ENCODE measurements at places on chromosomes 12 and 14.

GRCh38 chr14:102620413-102620812, 28.0 kb downstream of the RCOR1 start:
- DNase-seq = no peak

- DNase-seq = no peak
These were observed 1250.1 kb downstream of the TMEM121 start for GRCh38 chr14:106776395-106776983.

- no peak for DNase-seq
These were observed 32.8 kb downstream of the KCTD10 start for GRCh38 chr12:109444259-109444658.

DNA sequence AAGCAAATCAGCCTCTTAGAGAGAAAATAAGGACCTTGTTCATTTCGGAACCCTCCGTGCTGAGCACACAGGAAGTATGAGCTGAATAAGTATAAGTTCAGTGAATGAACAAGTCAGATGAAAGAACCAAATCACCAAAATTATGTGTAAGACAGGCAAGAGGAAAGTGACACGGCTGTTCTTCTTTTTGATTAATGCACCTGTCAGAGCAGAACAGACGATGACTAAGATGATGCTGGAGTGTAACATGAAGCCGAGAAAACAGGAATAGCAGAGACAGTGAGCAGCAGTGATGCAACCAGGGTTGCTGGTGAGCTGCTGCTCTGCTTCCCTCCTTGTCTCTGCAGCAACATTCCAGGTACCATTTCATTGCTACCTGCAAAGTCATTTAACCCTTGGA, 861.1 kb downstream of the GALC start:
- DNase-seq = peak; percentile 7

GRCh38 chr14:67276131-67276530, 34.9 kb downstream of the PALS1 start:
- DNase-seq = no peak

GRCh38 chr14:63949696-63950095, 96.9 kb downstream of the SYNE2 start:
- no peak for DNase-seq

DNA sequence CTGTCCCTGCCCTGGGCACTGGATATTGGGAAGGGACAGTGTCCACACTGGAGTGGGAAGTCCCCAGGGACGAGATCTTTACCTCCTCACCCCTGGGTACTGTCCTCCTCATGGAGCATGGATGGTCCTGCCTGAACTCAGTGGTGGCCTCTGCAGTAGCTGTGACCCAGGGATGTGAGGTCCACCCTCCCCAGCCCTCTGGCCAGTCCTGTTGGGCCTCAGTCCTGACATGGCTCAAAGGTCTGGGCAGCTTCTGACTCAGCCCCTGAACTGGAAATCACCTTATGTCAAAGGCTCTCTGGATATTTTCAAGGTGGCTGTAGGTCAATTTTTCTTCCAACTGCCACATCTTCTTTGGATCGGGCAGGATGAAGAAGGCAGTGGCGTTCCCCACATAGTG, 24.4 kb downstream of the SERPINA1 start:
- DNase-seq = no peak

DNA sequence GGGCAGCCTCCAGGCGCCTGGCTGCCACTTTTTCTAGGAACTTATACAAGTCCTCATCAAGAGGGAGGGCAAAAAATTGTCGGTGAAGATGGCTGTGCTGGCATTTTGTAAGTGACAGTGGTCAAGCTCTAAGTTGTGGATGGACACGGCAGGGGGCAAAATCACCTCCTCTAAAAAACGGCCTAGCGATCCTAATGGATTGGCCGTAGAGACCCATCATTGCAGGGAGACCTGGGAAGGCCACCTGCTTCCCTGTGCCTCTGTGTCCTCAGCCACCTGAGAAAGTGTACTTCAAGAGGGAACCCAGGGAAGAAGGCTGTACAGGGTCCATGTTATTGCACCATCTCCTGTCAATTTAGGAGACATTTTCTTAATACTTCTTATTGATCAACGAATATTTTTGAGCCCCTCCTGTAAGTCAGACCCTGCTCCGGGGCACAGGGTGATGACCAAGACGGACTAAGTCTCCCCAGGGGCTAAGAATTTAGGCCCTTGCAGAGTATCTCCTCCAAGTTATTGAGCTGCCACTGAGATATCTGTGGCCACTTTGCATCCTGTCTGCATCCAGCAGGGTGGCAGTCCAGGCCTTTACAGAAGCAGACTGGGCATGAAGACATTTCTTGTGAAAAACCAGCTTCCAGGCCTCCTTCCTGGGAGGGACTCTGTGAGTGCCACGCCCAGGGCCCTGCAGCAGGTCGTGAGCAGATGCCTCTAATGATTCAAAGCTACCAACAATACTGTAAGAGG, 40.5 kb downstream of the PSMA6 start:
- no peak for DNase-seq

DNA sequence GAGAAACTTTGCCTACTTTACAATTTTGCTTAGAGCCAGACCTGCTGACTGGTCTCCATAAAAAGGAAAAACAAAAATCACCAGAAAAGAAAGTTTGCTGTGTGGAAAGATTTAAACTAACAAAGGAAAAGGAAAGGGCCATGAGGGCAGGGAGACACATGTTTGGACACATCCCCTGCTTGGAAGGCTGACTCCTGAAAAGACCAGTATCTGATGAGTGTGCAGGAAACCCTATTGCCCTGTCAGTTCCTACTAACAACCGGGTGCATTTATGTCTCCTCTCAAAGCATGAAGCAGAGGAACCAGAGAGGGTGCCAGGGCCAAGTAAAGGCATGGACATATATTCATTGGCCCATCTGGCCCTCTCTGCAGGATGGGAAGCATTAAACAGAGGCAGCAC, 7.0 kb upstream of the STAB2 start:
- no peak for DNase-seq

DNA sequence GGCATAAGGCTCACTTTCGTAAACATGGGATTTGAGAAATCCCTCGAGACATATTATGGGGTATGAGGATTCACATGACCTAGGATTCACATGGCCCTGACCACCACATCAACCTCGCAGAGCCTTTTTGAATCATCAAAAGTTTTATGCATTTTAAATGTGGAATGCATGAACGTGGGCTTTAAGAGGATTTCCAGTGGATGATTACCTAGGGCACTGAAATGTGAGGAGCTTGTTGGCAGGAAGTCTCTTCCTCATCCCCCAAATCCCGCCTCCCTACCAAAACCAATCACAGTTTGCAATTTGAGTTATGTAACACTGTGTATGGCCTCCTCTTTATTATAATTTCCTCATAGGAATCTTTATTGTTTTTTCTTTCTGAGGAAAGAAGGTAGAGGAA, 659.6 kb upstream of the TBX3 start:
- DNase-seq = no peak

DNA sequence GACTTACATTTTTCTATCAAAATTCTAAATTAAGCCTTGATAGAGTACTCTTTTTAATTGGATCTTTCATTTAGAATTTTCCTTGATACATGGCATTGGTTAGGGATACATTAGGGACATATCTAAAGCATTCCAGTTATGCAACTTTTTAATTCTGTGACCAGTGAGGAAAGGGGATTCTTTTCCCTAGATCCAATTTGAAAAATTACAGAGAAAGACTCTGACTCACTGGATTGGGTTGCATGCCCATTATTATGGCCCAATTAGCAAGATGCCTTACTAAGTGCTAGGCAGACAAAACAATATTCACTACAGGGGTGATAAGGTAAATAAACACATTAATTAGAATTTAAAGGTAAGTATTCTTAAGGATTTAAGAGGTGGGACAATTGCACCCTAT, 5.2 kb upstream of the RAD52 start:
- DNase-seq = no peak

- DNase-seq = peak; percentile 89
These were observed 1.4 kb downstream of the IFFO1 start for GRCh38 chr12:6554168-6555017.

DNA sequence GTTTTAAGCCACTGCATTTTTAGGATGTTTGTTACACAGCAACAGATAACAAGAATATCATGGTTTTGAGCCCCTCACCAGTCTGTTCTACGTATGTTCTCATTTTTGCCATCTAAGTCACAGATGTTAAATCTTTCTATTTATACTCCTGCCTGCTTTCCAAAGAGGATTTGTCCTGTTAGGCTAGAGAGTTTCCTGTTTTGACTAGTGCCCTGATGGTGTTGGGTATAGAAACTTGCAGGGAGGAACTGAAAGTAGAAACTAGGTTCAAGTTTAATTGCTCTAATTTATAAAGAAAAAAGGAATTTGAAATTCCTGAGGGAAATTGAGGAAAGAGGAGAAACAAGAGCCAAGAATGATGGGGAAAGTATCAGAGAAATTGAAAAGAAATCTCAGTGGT, 74.4 kb upstream of the COCH start:
- DNase-seq = no peak

GRCh38 chr12:68229956-68230355, 4.3 kb upstream of the IL26 start:
- DNase-seq = no peak

- DNase-seq = no peak
These were observed 281.9 kb downstream of the CACNA1C start for GRCh38 chr12:2334689-2335088.

GRCh38 chr12:39327510-39327909, 115.4 kb downstream of the KIF21A start:
- no peak for DNase-seq

- DNase-seq = no peak
These were observed 69.0 kb downstream of the MVK start for GRCh38 chr12:109642506-109643132.

- DNase-seq = no peak
These were observed 96.5 kb upstream of the NCOR2 start for GRCh38 chr12:124663771-124664366.

DNA sequence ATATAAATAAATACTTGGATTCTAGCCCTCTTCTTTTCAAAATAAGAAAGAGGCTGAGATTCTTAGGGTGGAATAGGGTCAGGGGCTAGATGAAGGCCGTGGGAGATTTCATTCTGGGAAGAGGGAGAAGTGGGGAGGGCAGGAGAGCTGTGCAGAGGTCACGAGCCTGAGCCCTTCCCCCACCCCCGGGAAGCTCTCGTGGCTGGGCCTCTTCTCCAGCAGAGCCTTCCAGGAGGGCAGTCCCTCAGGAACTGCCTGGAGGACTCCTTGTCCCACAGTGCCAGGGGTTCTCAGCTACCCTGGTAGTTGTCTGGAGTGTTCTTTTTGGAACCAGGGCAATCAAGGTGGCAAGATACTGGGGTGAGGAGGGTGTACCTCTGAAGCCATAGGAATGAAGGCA, 94.0 kb downstream of the ESR2 start:
- DNase-seq = no peak

DNA sequence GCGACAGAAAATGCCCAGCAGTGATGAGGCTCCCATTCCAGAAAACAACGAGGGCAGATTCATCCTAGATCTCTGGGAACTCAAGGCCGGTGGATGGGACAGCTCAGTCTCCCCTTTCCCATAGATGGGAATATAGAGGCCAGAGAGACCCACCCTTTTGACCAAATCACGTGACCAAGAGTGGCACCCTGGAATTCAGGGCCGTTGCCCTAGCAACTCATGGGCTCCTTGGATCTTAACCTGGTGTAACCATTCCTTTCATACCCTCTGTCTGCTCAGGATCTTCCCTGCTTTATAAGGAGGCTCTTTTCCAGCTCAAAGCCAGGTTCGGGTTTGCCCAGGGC, 8.4 kb upstream of the LRTM2 start:
- DNase-seq = no peak

DNA sequence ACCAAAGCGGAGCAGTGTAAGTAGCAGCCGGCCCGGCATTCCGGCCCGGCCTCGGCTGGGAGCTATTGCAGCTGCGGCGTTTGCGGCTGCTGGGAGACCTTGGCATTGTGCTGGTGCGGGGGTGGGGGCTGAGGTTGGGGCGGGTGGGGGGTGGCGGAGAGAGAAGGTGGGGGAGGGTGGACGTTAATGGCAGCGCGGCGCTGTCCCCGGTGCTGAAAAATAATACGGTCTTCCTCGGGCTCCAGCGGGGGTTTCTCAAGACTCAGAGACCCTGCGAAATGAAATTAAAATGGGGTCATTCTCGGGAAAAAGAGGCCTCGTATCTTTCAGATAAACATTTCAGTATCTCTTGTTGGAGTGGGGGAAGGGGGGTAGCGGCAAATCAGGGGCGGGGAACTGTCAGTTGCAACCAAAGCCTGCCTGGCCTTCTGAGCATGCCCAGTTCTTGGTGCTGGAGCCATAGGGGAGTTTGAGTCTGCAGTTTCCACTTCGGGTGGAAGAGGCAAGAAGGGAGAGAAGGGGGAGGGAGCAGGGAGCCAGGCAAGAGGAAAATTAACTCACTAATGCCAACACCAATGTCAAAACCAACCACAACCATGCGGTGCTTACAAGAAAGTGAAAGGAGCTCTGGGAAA, 414 bp downstream of the UNC79 start:
- DNase-seq = no peak

GRCh38 chr14:29716150-29716549, 211.5 kb downstream of the PRKD1 start:
- DNase-seq = no peak

DNA sequence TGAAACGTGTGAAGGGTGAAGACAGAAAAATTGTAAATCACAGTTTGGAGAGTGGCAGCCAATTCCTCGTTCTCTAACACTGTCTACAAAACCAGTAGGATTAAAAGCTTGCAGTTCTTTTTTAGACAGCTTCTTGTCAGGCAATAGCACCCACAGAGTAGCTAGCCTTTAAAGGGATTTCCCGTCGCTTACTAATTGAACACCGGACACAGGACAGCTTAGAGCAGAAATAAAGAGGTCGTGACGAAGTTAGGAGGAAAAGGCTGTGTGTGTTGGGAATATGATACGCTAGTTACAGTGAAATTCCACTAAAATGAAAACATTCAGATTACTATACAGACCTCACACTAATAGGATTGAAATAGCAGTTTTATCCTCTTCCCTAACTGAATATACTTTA, 149.1 kb upstream of the FLRT2 start:
- DNase-seq = no peak

GRCh38 chr14:81062816-81063215, 107.4 kb downstream of the TSHR start:
- DNase-seq = no peak

- DNase-seq = no peak
These were observed 161.4 kb downstream of the TTC7B start for GRCh38 chr14:90654831-90655276.

DNA sequence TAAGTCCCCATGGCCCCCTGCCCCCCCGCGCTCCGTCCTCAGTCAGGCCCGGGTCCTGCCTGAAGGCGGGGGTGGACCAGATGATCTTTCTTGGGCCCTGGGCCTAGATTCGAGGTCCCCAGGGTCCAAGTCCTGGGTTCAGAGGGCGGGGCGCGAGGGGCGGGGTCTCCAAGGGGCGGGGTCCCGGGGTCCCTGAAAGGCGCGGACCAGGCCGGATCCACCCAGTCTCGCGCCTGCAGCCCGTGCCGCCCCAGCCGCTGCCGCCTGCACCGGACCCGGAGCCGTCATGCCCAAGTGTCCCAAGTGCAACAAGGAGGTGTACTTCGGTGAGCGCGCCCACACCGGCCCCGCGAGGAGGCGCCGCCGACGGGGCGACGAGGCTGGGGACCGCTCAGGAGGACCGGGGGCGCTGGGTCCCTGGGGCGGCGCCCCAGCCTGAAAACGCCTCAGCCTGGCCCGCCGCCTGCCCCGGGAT, 325 bp downstream of the CRIP1 start:
- DNase-seq = no peak

GRCh38 chr12:57254506-57255280, 3.7 kb upstream of the STAC3 start:
- no peak for DNase-seq

Measured in HTR-8/SVneo (cell line).